ENCODE measurements at places on chromosomes 12 and 14. TPM values are rescaled to one million over a fixed set of nuclear protein-coding genes. Genes with fewer than 3 reads are reported as not detected.

Gene CLEC1A
- total RNA-seq = 3.9 TPM

DNA sequence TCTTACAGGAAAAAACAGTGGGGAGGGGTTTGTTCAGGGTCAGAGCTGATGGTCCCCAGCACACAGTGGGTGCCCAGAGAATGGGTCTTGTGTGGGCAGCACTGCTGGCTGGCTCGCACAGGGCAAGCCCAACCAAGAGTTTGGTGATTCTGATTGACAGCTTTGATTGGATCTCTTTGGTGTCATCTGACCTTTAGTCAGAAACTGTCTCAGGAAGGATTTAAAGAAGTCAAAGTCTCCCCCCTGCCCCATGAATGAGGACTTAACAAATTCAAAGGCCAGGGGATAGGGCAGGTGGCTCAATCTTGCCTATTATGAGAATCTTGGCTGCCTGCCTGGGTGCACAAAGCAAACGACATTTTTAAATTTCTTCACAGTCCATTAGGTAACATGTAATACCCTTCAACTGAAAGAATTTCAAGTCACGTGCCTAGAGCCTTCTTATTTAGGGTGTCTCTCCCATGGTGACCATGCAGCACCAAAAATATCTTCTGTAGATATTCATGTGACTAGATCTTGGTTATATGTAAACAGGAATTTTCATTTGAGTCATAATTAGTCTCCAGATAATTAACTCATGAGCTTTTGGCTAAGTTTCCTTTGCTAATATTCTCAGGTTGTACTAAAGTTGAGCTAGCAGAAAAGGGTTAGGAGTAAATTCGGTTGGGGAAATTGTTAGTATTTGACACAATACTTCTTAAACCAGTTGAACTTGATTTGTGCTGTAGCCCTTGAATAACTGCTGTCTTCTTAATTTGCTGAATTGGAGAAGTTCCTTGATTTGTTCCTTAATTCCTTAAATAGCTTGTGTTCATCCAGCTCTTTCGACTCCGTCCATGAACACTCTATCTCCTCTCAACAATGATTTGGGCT, 54.5 kb upstream of the HECTD1 start:
- DNase-seq = no peak

Gene TMEM229B
- total RNA-seq = 1.5 TPM

- DNase-seq = no peak
These were observed 175.8 kb upstream of the BCL2L14 start for GRCh38 chr12:11894890-11895289.

DNA sequence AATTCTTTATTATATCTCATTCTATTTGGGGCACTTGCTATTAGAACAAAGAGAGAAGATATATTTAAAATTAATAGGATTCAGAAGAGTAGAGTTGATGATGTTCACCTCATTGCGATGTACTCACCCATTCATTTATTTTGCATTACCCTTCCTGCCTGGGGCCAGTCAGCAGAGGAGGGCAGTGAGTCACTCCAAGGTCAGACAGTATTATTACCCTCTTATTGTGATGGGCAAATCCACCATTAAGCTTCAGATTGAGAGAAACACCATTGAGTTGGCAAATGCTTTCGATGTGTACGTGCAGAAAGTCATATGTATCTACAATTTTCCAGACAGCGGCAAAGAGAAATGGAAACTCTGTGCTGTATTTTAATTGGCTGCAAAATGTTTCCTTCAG, 134.2 kb downstream of the BICD1 start:
- DNase-seq = no peak

DNA sequence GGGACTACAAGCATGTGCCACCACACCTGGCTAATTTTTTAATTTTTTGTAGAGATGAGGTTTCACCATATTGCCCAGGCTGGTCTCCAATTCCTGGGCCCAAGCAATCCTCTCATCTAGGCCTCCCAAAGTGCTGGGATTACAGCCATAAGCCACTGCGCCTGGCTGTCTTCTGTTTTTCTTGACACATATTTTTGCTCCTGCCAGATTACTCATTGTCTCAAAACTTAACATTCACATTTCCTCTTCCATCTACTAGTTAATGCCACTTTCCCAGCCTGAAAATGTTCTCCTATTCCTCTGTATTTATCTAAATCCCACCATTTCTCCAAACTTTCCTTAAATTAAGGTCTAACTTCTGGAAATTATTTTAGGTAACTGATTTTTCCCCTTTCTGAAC, 36.2 kb upstream of the KCNH3 start:
- DNase-seq = no peak

Gene LETMD1
- 23.7 TPM for total RNA-seq

DNA sequence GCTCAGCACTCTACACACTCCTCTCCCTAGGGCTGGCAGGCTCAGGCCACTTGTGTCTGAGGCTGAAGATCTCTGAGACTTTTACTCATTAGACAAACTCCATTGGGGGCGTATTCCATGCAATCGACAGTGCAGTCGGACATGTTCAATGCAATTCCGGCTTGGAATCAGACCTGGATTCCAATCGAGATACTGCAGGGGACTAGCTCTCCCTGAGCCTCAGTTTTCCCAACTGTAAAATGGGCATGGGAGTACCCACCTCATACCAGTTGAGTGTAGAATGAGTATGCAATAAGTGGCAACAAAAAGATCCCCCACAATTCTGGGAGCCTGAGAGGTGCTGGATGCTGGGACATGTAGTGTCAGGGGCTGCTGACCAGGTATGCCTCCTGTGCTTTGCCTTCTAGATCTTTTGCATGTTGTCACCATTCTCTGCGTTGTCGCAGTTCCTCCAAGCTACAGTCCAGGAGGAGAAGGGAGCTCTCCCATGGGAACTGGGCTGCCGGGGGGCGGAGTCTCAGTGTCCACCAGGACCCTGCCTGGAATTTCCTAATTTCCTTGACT, 8.3 kb downstream of the TTC6 start:
- DNase-seq = no peak

DNA sequence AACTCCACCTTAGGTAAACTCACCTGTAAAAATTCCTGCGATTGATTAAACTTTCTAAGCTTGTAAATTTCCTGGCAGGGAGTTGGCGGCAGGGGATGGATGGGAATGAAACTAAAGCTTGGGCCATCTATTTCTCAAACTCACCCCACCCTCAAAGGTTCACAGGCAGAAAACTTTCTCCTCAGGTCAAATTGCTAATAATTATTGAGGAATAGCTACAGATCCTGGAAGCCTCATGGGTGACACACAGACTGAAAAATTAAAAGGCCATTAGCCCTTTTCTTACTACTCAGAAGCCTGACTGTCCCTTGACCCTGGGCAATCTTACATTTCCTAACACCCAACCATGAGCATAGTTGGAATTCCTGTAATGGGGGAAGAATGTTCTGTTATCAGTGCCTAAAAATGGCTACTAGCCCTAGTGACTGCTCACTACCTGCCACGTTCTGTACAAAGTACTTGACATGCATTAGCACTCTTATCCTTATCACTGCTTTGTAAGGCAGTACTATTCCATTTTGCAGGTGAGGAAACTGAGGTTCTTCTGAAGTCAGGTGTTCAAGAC, 12.4 kb upstream of the SYNDIG1L start:
- no peak for DNase-seq

Gene NUAK1
- total RNA-seq = 40.1 TPM

DNA sequence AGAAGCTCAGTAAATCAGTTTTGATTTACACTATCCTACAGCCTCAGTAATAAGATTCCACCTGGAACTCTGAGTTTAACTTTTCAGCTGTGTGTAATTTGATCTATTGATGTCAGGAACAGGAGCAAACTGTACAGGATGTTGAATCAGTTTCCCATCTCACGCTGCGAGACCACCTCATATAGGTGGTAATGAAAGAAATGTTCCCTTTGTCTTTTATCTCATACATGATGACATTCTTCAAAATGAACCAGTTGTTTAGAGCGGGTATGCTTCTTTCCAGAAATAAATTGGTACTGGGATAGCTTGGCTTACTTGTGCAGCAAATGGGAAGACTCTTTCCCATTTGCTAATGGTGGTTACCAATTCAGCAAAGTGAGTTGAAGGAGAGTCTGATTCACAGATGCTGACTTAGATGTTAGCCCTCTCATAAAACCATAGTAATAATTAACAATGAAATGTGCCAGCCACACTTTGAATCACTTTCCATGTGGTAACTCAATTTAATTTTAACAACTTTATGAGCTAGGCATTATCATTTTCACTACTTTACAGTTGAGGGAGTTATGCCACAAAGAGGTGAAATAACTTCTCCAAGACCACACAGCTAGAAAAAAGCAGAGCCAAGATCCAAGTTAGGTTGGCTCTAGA, 251.5 kb downstream of the PAWR start:
- no peak for DNase-seq

DNA sequence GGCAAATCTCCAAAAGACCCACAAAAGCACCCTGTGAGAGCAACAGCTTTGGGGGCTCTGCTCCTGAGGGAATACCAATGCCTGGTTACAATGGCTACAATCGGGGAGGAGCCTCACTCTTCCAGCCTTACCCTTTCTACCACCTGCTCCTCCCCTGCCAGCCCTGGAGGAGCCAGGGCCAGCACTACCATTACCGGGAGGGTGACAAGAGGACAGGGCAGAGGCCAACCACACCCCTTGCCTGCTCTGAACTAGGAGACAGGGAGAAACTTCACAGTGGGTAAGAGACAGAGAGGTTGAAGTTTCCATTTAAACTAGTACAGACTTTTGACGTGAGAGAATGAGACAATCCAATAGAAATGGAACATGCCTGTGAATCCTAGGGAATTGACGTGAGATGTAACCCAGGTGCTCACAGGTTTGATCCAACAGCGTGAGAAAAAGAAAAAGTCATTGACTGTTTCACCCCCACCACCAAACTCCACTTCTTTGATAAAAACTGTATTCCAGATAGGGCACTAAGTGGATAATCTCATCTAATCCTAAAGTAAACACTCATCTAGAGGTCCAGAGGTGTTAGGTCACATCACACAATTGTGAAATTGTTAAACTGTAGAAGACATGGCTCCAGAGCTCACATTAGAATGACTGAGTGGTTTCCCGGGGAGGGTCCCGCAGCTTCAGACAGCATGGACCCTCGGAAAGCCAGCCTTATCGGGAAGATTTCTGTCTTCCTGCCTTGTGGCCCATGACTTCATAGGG, 8.4 kb upstream of the TC2N start:
- no peak for DNase-seq

Gene HCAR2
- total RNA-seq = 3.3 TPM

DNA sequence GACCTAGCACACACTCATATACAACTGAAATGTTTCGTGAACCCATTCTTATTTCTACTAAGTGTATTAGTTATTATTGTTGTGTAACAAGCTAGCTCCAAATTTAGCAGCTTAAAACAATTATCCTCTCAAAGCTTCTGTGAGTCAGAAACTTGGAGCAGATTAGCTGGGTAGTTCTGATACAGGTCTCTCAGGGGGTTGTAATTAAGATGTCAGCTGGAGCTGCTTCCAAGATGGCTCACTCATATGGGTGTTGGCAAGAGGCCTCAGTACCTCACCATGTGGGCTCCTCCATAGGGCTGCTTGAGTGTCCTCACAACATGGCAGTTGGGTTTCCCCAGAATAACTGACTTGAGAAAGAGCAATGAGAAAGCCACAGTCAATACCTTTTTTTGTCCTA, 9.8 kb downstream of the GPR135 start:
- DNase-seq = no peak

- no peak for DNase-seq
These were observed 230.9 kb upstream of the LRIG3 start for GRCh38 chr12:59151243-59151642.

DNA sequence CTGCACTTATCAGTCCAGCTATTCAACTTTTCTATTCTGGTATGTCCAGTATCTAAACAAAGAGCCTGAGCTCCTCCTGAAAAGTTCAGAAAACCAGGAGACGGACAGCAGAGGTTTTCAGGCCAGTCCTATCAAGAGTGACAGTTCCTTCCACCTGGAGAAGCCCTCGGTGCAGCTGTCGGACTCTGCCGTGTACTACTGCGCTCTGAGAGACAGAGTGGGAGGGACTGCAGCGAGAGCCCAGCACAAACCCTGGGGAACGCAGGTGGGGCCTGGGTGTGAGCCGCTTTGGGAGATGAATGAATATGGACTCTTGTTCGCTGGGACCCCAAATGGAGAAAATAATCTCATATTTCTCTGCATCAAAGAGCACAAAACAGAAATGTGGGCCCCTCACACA, 329.8 kb upstream of the OR4E1 start:
- no peak for DNase-seq

Gene OAS2
- total RNA-seq = 18.4 TPM

Gene PDZRN4
- 0.50 TPM for total RNA-seq

DNA sequence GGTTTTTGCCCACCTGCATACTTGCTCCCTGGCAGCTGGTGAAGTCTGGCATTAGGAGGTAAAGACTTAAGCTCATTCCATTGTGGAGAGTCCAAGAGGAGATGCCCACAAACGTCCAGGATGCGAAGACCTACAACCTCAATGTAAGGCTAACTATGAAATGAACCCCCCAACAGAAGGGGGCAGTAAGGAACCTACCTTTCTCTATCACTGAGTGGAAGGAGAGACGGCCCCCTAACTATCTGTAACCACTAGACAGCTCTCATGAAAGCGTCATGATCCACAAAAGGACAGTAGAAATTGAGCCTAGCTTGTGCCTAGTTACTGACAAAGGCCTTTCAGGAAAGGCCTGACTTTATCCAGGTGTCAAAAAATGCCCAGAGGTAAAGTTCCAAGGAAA, 55.3 kb downstream of the ZFYVE21 start:
- no peak for DNase-seq

- no peak for DNase-seq
These were observed 8.0 kb downstream of the KLHL33 start for GRCh38 chr14:20428010-20428365.

Gene VSX2
- total RNA-seq = not detected

Gene KMT2D
- 47.4 TPM for total RNA-seq

DNA sequence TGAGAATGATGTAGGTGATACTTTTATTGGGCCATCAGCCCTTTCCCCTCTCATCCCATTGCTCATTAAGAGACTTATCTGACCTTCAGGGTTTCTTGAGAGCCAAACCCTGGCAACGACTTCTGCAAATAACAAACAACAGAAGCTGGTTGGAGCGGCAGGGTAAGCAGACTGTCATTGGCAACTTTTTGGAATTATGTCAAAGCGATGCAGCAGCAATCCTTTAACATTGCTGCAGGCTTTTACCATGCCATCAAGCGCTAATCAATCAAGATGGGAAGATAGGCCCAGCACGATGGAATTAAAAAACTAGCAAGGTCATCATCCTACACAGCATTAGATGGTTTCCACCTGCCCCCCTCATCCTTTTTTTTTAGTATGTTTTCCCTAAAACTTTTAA, 406.1 kb upstream of the PDE3A start:
- no peak for DNase-seq

Gene TGM1
- total RNA-seq = 6.4 TPM

DNA sequence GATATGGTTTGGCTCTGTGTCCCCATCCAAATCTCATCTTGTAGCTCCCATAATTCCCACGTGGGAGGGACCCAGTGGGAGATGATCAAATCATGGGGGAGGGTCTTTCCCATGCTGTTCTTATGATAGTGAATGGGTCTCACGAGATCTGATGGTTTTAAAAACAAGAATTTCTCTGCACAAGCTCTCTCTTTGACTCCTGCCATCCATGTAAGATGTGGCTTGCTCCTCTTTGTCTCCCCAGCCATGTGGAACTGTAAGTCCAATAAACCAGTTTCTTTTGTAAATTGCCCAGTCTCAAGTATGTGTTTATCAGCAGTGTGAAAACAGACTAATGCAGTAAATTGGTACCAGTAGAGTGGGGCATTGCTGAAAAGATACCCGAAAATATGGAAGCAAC, 146.2 kb downstream of the DPF3 start:
- DNase-seq = no peak

- no peak for DNase-seq
These were observed 24.7 kb downstream of the INSM2 start for GRCh38 chr14:35558680-35559079.

GRCh38 chr12:91851741-91852477, 293.7 kb downstream of the BTG1 start:
- DNase-seq = no peak
